Breast epithelium (tissue), 4 donors: ENCODE measurements at places on chromosomes 4 and X.

DNA sequence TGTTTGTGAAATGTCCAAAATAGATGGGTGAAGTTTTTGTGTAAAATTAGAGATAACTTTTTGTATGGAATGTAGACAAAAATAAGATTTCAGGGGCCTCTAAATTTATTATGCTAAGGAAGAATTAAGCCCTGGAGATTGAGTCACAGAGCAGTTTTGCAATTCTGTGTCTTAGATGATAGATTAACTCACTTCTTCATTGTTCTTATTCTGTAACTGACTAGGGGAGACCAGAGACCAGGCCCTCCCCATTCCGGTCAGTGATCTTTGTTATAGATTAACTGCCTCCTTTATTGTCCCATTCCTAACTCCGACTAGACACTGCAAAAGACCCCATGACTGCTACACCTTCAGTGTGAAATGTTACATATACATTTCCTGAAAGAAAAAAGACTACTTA is 238.4 kb upstream of the TAPT1 start:
- no peak for DNase-seq

GRCh38 chr4:76148142-76148865 is at the start of gene NUP54:
Gene NUP54 (minus strand): TSS chr4:76148397. CDS start chr4:76148374, 23 bp downstream.
- peak; percentile 92 for DNase-seq

DNA sequence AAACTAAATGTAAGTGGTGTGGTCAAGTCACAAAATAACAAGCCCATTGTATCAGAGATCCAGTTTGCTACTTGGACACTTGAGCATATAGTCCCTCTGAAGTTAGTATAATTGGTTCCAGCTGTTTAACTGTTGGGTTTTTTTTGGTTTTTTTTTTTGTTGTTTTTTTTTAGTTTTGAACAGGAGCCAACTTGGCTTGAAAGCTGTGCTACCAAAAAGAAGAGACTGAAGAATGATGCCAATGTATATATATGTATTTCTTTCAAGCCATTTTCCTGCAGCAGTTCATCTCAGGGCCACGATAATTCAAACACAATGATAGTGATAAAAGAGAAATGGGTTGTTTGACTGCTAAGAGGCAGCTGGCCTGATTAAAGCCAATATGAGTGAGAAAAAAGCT is 138.3 kb downstream of the PCDH18 start:
- DNase-seq: no peak

DNA sequence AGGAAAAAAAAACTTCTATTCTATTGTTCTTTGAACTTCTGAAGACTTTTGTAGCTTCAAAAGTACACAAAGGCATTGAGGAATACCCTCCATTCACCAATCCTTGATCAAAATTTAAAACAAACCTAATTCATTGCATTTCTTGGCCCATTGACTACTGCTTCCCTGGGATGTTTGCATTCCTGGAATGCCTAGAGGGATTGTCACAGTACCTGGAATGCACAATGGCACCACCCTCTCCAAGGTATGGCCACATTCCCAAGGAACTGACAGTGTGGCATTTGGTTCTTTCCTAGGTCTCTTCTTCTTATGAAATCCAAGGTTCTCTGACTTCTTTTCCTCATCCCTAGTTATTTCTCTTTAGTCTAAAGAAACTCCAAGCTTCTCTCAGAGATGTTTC is 600.7 kb downstream of the CCSER1 start:
- DNase-seq: no peak

- no peak for DNase-seq
Observed at GRCh38 chr4:149799546-149799945, 16.1 kb downstream of the IQCM start.

GRCh38 chr4:152682143-152682941 is 2.5 kb upstream of the TMEM154 start:
- DNase-seq: no peak

DNA sequence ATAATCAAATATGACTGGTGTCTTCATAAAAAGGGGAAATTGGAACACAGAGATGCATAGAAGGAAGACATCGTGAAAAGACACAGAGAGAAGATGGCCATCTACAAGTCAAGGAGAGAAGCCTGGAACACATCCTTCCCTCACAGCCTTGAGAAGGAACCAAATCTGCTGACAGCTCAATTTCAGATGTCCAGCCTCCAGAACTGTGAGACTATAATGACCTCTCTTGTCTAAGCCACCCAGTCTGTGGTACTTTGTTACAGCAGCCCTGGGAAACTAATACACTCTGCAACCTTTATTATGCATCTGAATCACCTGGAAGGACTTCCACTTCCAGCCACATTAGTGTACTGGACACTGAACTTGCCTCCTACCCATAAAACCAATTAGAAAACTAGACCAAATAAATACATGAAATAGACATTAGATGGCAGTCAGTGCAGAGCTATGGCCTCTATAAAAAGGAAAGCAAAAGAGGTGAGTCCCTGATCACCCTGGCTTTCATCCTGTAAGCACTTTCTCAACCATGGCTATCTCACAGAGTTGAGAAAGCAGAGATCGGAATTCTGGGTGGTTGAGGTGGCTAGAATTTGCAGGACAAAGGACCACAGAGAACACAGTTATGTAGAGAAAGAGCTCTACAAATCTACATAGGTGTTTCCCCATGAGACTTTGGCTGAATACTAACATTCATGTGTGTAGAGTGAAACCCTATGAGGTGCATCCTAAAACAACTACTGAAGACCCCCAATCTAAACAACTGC is 25.7 kb downstream of the GAB3 start:
- DNase-seq: no peak

- no peak for DNase-seq
Observed at GRCh38 chr4:15173251-15173650, 171.0 kb downstream of the CPEB2 start.

DNA sequence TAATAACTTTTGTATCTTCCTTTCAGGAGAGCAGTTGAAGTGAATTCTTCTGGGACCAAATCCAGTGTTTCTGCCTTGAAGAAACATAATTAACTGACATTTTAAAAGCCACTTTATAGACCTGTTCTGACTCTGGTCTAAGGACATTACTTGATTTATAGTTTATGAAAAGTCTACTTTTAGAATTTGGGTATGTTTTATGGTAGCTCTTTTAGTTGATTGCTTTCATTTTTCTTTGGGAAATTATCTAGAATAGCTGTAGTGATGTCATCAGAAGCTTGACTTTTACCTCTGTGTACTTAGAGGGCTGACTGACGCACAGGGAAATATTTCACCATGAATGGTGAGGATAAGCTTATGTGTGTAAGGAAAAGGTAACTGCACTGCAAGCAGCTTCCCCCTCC is 131.8 kb upstream of the LIMCH1 start:
- no peak for DNase-seq

DNA sequence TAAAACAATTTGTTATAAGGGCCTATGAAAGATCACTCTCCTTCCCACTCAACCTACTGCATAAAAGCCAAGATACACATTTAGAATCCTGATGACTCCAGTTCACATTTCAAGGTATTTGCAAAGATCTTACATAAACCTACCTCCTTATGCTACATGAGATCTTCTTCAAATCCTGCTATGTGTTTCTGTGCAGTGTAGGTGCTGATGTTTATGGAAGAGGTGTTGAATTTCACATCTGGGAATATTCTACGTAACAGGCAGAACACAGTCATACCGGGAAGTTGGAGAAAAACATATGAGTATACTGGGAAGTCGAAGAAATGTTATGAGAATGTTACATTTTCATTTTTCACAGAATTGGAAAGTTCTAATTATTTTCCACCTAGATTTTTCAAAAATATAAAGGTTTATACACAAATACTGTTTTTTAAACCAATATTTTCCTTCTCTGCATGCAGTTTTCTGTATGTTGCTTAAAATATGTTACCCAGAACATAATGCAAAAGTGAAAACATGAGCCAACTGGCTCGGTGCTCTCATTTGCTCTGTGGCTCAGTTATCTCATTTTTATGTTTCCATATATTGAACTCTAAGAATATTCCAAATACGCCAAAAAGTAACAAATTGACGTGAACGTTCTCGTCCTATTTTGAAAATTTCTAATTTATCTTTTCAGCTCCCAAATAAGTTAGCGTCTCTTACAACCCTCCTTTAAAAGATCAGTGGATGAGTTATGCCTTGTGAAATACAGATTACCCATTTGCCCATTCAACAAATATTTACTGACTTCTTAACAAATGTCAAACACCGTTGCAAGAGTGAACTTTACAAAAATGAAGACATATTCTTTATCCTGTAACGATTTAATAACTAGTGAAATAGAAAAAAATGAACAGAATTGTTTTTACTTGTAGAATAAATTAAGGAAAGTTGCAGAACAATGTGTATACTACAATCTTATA is 899.3 kb downstream of the STIM2 start:
- no peak for DNase-seq

GRCh38 chrX:118115953-118116712 is 477 bp downstream of the KLHL13 start:
- no peak for DNase-seq

DNA sequence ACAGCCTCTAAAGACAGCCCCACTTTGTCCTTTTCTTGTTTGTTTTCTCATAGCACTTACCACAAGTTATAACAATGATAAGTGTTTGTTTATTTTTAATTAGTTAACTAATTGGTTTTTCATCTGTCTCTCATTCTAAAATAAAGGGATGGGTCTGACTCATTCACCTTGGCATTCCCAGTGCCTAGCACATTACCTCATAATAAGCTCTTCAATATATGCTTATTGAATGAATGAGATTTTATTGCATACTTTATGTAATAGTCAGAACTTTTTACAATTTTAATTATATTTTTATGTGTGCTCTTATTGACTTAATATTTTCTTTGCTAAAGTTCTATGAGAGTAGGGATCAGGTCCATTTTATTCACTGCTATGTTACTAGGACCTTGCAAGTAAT is 22.8 kb upstream of the PRKG2 start:
- DNase-seq: no peak

DNA sequence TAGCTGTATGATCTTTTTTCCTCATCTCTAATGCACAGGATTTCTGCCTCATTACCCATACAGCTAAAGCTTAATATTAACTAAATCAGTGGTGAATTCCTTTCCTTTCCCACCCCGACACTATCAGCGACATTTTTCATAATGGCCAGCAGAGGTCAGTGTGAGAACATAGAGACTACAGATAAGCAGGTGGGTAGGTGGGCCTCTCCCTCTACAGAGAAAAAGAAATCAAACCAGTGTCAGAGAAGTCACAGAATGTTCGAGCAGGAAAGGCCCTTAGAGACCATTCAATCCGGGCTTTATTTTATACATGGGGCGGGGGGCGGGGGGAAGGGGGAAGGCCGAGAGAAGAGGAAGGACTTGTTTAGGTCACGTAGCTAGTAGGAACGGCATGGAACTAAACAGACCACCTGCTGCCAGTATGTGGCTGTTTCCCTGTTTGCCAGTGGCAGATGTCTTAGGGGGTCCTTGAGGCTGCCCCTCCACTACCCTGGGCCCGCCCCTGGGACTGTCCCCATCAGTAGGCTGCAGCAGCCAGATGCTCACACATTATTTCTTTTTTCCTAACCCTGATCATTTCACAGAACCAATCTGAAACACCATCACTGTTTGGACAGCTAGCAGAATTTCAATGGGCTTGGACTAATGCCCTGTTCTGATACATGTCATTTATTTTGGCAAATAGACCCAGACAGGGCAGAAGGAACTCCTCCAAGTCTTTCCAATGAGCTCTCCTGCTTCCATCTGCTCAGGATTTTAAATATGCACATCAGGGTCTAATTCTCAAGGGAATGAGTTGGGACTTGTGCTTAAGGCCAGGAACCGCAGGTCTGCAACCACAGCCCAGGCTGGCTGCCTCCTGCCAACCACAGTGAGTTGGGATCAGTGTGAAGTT is 133.4 kb downstream of the ATG4A start:
- DNase-seq: no peak

DNA sequence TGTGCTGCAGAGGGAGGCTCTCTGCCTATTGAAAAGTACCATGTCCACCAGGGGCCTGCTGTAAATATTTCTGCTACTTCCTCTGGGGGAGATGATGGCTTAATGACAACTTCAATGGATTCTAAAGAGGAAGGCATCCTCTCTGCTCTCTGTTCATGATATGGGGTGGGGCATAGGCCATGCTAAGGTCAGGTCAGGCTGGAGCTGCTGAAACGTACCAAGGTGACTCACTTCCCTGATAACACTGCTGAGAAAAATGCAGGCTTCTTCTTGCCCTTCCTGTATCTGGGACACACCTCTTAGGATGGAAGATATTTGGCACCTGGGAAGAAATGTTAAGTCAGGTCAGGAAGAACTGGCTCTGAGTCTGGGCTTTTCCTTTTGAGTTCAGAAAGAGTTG is 31.5 kb downstream of the HS3ST1 start:
- no peak for DNase-seq

DNA sequence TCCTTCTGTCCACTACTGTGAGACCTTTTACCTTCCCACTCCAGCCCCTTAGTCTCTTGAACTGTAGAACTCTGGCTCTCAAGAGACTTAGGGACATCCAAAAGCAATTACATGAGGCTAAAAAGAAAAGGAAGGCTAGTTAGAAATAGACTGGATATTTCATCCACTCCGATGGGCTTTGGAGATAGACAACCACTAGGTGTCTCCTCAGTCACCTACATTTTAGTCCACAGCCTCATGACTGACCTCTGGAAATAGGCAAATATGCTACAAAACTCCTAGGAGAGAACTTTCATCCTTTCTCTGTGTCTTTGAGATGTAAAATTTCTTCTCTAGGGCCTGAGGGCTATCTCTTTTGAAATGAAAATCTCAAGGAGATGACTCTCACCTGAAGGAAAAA is 45.1 kb upstream of the LAMP2 start:
- DNase-seq: no peak

- DNase-seq: no peak
Observed at GRCh38 chr4:87114245-87115062, 106.0 kb downstream of the KLHL8 start.

- DNase-seq: no peak
Observed at GRCh38 chr4:152351080-152351479, 184.8 kb downstream of the FBXW7 start.

GRCh38 chrX:126658447-126658846 is 105.8 kb upstream of the DCAF12L1 start:
- DNase-seq: no peak

DNA sequence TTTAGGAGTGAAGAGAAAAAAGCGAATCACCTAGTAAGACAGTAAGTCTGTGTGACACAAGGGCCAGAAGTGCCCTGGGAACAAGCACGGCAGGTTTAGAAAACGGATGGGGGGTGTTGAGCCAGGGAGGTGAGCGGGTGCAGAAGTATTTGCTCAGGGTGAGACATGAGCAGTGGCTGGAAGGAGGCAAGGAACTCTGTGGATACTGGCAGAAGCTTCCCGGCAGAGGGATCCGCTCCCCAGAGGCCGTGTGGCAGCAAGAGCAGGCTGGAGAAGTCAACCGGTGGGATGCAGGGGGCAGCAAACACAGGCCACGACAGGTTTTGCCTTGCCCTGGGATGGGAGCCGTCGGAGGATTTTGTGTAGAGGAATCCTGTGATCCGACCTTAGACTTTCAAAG is 2.3 kb upstream of the UVSSA start:
- DNase-seq: no peak

DNA sequence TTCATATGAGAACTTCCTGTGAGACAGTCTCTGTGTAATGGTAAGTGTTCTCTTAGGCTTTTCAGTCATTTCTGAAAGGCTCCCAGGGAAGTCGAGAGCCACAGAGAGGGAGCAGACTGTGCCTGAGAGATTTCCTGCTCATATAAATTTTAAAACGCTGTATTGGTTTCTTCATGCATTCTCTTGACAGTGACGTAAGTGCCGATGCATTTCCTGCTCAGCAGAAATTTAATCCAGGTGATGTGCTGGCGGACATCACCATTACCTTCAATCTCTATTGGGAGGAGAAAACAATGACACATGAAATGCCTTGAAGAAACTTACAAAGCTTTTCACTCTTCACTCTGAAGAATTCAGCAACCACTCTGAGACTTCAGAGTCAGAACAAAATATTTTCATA is 383.6 kb downstream of the BMPR1B start:
- no peak for DNase-seq
